ENCODE measurements at places on chromosomes 7 and 10.

DNA sequence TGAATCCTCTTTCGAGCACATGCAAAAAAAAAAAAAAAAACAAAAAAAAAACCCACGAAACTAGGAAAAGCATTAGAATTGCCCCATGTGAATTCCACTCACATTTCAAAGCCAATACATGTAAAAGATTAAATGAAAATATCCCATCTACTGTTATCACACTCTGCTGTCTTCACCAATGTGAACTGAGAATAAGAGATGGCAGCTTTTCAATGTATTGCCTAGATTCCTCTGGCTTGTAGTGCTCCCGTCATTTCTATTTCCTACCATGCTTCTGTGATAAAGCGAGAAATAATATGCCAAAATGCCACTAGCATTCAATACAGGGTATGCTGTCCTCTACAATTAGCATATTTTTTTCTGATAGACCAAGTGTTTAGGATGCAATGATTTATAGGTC, 517.0 kb downstream of the NRG3 start:
- no peak for DNase-seq

- DNase-seq, result no peak
Measured at GRCh38 chr10:122713091-122713885, 13.6 kb upstream of the C10orf120 start.

DNA sequence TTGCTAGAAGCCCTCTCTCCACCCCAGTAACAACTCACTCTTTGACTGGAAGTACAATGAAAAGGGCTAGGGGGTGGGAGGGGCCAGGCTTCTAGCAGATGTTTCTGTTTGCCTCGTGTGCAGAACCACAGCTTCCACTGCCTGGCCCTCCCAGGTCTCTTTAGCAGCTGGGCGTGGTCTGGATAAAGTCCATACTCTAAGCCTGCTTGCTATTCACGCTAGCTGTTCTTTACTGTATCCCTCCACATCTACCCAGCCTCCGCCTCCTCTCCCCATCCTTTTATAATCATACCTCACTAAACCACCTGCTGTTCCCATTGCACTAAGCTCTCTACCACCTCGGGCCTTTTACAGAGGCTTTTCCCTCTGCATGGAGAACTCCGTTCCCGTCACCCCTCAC, 288.8 kb downstream of the CAMK1D start:
- DNase-seq, result peak; percentile 17

DNA sequence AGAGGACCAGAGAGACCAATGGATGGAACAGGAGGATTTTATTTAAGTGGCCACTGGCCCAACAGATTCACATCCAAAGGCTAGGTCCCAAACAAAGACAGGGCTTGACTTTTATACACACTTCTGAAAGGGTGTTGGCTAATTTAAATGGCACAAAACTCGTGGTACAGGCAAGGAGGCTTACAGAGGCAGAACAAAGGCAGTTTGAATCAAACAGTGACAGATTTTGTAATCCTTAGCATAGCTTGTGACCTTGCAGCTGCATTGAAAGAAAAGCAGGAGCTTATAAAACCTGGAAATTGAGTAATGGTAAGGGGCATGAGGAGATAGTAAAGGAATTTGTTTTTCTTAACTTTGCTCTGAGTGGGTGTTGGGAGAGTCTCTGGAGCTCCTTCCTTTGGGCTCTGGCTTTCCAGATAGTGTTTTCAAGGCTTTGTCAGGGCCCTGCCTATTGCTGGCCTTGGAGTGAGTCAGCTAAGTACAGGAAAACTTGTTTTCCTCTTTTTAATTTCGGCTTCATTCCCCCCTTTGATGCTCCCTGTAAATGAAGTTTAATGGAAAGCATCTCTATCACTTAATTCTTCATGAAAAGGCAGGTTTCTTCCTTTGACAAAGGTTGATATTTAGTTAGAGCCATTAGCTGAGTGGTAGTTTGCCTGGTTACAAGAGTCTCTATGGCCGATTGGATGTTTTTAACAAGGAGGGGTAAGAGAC, 96.9 kb downstream of the TRIM24 start:
- DNase-seq, result no peak

DNA sequence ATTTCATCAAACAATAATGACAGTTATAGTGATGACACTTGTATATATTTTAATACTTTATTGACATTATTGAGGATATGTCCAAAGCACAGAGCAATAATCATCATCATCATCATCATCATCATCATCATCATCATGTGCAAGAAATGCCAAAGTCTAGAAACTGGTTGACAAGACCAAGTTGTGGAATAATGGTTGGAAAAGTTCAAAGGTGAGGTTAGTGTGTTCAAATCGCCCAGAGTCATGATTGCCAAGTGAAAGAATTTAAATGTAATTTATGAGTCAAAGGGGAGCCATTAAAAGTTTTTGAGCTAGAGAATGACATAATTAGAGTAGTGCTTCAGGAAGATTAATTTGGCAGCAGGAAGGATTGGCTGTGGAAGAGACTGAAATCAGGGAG, 852.4 kb downstream of the SORCS1 start:
- DNase-seq, result no peak

DNA sequence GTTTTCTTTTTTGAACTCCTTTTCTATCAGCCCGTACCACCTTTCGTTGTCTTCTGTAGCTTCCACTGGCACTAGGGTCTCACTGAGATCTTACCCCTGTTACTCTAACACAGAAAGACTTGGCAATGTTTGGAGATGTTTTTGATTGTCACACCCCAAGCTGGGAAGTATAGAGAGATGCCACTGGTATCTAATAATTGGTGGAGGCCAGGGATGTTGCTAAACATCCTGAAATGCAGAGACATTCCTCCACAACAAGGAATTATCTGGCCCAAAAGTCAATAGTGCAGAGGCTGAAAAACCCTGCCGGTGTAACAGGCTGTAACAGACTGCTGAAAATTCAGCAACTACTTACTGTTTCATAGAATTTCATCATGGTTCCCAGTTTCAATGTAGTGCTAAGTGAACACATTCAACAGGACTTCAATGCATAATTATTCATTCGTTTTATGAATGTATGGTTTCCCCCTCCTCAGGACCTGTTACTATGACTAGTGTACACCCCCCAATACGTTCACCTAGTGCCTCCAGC, 115.9 kb downstream of the TRIM24 start:
- peak; percentile 22 for DNase-seq

DNA sequence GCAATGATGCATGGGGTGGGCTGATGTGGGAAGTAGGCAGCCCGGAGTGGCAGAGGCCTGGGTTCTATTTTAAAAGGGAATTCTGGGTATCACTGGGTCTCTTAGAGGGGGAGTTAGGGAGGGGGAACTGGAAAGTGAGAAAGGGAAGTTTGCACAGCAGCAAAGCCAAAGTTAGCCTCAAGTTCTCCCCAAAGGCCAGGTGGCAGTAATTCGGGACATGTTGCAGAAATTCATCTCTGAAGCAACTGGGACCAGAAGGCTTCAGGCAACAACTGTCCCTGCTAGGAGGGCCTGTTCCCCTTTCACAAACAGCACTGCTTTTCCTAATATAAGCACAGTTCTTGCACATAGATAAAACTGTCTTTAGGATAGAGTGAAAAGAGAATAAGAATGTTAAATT, 67.4 kb downstream of the NOD1 start:
- no peak for DNase-seq

- no peak for DNase-seq
Measured at GRCh38 chr10:14244147-14244546, 86.6 kb downstream of the FRMD4A start.

GRCh38 chr10:23693925-23694324, 255.1 kb downstream of the OTUD1 start:
- no peak for DNase-seq

- no peak for DNase-seq
Measured at GRCh38 chr10:29228562-29228961, 60.3 kb upstream of the LYZL1 start.

- DNase-seq, result peak; percentile 31
Measured at GRCh38 chr7:97126483-97127171, 9.1 kb downstream of the SDHAF3 start.

- peak; percentile 42 for DNase-seq
Measured at GRCh38 chr7:23955145-23955544, 245.1 kb downstream of the STK31 start.

GRCh38 chr10:95793401-95794045, 37.6 kb downstream of the ENTPD1 start:
- DNase-seq, result no peak

DNA sequence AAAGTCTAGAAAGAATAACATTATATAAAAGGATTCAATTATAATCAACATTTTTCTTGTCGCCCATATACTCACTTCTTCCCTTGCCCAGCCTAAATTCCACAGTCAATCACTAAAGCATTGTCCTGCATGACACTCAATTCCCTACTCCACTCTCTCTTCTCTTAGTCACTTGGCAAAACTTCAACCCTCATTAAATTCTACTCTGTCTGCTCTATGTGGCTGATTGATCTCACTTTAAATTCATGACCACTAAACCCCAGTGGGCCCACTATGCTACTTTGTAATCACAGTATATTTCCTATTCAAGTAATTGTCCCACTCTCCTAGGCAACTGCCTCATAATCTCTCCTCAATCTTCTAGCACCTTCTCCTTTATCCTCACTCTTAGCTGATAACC, 54.1 kb downstream of the MTERF1 start:
- no peak for DNase-seq

DNA sequence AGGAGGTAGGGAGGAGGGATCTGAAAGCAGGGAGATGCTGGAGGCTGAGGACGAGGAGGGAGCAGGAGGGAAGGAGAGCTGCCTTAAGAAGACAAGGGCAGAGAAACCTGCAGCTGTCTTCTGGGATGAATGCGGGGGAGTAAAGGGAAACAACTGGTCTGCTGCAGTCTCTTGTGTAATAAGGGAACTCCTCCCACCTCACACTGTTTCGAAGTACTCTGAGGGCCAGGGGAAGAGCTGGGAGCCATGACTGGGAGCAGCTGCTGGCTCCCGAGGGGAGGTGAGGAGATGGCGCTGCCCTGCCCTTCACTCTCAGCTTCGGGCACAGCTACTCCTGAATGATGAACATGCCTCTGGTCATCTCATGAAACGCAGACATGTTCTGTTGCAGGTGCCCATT, 65.1 kb downstream of the CLEC2L start:
- peak; percentile 78 for DNase-seq

- DNase-seq, result peak; percentile 69
Measured at GRCh38 chr7:116952635-116953371, 498 bp upstream of the ST7 start.

GRCh38 chr7:139080905-139081304, 28.6 kb downstream of the ZC3HAV1 start:
- DNase-seq, result no peak

GRCh38 chr10:124222988-124223710, 129.8 kb upstream of the CHST15 start:
- DNase-seq, result no peak

- no peak for DNase-seq
Measured at GRCh38 chr7:12397671-12398070, 6.0 kb downstream of the VWDE start.

DNA sequence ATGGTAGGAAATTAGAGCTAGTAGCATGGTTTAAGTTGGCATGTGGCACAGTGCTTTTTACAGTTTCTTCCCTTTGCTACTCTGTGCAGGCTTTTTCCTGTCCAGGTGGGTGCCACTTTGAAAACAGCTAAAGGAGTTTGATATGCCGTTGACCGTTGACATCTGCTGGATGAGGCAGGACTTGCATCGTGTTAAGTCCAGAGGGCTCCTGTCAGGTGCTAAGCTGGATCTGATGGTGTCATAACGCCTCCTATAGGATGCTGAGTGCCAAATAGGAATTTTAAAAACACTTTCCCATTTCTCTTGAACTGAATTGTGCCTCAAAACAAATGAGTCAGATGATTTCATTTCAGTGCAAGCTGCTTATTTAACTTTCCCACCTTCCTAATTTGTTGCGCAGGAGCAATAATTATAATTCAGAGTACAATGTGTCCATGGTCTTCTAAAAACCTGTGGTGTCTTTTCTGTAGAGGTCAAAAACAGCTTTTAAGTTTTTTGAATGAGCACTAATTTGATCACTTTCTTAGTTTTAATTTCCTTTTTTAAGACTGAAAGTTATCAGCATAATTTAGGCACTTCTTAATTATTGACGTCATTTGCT, 178.3 kb downstream of the CDCA7L start:
- DNase-seq, result peak; percentile 85

All from iris pigment epithelial cell (primary cell).